Activated T-helper 1 cell treated with anti-CD3 and anti-CD28 coated beads, Interleukin-2, amount 50 U/mL, for 16 hours (primary cell): ENCODE measurements at places on chromosomes 5 and 9.

- DNase-seq: no peak
Observed at GRCh38 chr5:143166090-143166489, 237.4 kb downstream of the NR3C1 start.

- no peak for DNase-seq
Observed at GRCh38 chr9:134007150-134007549, 15.0 kb upstream of the VAV2 start.

DNA sequence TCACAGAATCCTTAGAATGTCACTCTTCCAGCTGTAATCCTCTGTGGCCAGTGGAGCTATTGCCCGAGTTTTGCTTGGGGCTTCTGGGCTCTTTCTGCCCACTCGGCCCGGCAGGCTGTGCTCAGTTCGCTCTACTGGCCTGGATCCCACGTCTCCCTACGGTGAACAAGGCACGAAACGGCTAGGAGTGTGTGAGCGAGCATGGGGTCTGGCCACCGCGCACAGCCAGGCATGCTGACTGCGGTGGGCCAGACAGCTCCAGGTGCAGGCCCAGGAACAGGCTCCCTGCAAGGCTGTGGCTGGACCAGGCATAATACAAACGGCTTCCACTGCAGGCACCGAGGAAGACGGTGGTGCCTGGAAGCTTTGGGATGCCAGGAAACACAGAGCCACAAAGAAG, 2035.5 kb upstream of the ACO1 start:
- no peak for DNase-seq

- no peak for DNase-seq
Observed at GRCh38 chr9:7794196-7794595, 5.4 kb downstream of the DMAC1 start.

DNA sequence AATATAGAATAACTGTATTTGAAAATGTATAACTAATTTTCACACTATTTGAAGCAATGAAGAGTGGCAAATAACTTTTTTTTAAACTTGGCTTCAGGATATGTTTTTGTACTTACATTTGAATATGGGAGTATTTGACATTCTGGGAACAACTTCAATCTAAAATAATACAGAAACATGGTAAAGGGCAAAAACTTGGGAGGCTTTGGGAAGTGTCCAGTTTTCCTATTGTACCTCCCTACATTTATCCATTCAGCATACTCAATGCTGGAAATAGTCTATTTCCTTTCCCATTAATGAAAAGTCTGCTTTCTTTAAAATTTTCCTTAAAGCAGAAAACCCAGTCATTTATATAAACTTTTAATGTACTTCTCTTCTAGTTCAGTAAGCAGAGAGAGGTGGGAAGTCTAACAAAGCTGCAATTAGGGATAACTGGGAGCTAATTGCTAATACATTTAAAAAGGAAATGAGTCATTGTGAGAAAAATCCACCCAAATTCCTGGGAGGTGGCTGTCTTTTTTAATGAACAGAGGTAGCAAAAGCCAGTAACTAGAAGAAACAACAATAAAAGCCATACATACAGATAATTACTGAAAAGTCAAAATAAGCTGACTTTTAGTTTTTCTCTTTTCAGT, 128.8 kb downstream of the FBN2 start:
- no peak for DNase-seq

DNA sequence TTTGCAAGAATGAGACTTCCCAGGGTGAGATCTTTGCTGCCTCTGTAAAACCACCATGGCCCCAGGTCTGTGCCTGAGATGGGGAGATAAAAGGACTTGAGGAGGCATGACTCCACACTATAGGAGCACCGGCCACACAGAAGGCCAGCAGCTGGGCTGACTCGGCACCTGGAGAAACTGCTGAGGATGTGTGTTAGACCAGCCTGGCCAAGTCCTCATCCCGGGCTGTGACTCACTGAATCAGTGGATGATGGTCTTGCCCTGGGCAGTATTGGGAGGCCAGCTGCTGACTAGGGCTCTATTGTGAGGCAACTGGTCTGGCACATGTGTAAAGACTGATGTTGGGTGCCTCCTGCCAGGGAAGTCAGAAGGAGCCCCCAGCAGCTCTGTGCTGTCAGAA, 286.2 kb downstream of the ACTL7B start:
- no peak for DNase-seq

GRCh38 chr9:15142878-15143534, 164.0 kb downstream of the TTC39B start:
- no peak for DNase-seq

DNA sequence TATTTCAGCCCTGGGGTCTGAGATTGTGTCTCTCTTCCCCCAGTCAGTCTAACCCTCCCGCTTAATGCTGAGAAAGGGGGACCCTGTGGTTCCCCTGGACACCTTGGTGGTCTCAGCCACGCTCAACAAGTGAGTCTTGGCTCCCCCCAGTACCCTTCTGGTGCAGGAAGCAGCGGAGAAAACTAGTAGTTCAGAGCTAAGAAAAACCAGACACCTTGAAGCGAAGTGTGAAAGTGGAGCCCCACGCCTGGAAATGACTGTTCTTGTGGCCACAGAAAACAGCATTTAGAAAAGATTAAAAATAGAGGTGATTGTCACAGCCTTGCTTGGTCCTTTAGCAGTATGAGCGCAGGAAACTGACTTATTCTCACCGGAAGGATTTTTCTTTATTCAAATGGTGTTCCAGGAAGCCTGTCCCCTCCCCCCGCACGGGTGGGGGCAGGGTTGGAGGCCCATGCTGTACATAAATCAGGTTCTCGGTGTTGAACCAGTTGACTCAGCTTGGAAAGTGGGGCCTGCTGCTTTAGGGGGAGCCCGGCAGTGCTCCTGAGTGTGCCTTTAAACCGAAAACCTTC, 8.1 kb downstream of the ARPC5L start:
- DNase-seq: peak; percentile 79

DNA sequence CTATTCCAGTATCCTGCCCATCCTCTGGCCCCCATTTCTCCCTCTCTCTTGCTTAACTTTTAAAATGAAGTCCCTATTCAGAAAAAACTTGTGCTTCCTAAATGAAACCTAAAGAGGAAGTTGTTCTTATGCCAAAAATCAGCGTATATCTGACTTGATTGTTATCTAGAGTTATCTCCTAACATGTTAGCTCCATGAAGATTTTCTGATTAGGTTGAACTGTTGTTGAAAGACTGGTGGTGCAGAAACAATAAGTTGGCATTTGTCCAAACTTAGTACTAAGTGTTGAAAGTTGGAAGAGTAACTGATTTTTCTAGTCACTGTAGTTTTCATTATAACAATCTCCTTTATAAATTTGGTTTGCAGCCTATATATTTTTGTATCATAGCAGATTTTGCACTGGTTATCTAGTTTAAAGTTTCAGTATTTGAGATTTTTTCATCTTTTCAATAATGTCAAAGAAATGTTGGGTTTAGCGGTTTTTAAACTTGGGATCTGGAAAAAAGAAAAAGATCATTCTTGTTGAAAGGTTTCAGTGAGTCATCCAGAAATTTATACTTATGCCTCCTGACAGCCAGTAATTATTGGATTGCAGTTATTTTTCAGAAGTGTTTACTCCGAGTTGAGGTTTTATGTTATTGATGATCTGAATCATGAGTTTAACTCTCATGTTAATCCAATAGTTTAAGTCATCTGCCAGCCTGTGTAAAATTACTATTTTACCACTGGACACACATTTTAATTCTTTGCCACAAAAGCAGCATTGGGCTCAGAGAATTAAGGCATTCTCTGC, 60.6 kb downstream of the PAM start:
- DNase-seq: no peak

DNA sequence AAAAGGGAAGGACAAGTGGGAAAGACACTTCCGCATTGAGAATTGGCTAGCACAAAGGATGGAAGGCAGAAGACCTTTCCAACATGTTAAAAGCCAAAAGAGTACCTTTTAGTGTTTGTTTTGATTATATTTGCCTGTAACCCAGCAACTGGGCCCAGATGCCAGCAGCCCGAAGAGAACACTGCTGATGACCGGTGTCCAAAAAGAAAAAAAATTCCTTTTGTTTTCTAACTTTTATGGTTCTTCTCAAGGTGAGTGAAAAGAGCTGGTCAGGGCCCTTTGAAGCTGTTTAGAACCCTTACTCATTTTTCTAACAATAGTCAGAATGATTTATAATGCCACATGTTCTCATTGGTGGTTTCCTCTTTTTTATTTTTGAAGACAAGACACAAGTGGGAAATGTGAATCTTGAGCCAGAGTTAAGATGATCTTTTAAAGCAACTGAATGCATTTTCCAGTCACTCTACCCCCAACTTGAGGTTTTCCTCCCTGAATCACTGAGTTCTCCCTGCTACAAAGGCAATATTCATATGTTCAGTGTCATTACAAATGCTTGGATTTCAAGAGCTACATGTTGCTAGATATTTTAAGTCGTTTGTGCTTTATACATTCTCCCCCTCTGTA, 32.3 kb upstream of the ZNF462 start:
- DNase-seq: no peak

GRCh38 chr5:56105511-56106291, 110.9 kb upstream of the IL6ST start:
- DNase-seq: no peak

DNA sequence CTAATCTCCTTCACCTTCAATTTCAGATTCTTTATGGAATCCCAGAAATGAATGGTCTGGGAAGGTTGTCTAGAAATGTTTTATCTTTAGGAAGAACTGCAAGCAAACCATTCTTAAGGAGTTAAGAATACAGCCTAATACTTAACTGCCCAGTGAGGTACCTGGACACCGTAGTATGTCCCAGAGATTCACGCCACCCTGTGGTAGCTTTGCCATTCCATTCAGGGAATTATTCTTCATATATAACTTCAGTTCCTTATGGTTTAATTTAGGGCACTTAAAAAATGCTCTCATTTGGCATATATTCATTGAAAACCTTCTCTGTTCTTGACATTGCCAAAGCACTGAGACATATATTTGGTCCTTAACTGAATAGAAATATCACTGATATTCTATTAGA, 49.7 kb downstream of the ACTBL2 start:
- no peak for DNase-seq

- DNase-seq: no peak
Observed at GRCh38 chr5:88890070-88890781, 7.2 kb upstream of the MEF2C start.

- no peak for DNase-seq
Observed at GRCh38 chr9:37919246-37919955, 15.5 kb upstream of the SLC25A51 start.

GRCh38 chr5:141742866-141743851, 61.1 kb upstream of the ARAP3 start:
- no peak for DNase-seq

DNA sequence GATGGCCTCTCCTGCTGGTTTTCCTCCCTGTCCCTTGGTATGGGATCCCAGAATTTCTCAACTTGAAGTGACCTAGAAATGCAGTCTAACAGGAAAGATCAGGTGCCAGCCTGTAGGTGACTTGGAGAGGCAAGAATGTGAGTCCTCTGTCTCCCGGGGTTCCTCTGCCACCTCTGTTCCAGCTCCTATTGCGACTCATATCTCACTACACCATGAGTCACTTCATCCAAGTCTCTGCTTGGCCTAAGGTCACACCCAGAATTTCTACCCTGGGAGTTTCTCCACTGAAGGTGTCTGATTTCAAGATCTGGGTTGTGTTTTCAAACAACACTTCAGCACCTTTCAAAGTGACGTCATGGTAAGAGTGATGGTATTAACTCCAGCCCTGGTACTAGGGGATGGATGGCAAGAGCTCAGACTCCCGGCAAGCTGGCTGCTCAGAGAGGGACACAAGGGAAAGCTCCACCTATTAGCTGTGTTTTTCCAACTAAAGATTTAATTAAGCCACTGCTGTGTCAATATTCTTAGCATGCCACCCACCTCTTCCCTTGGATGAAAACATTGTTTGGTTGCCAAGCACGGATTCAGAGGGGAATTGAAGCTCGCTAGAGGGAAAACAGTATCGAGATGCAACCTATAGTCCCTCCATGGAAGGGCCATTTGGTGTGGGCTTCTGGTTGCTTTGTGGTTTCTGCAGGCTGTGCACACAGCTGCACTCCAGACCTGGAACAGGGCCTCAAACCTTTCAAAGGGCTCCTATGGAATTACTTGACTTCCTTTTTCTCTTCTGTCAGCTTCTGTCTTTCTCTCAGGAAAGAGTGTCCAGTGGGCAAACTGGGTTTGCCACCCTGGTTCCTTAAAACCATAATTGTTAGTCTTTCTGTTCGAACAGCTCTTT, 205.7 kb downstream of the GAS1 start:
- DNase-seq: no peak

- DNase-seq: no peak
Observed at GRCh38 chr5:91328743-91329142, 54.4 kb downstream of the ARRDC3 start.

- no peak for DNase-seq
Observed at GRCh38 chr5:101796427-101796826, 499.7 kb downstream of the SLCO4C1 start.

GRCh38 chr5:2642684-2643345, 108.7 kb downstream of the IRX2 start:
- no peak for DNase-seq

GRCh38 chr9:101631892-101632291, 37.1 kb upstream of the PPP3R2 start:
- no peak for DNase-seq

DNA sequence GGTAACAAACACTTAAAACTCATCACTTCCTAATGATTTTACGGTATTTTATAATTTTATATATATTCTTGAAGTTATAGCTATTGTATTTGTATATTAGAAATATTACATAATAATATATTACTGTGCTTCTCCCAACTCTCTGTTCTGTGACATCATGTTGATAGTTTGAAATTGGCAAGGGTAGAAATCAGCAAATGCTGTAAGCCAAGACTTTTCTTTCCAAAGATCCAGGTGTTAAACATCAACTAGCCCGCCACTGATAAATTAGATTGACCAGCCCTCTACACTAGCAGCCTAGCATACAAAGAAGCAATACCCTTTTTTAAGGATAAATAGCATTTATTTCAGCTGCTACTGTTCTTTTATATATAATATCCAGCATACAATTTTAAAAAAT, 122.9 kb downstream of the PRELID2 start:
- no peak for DNase-seq

DNA sequence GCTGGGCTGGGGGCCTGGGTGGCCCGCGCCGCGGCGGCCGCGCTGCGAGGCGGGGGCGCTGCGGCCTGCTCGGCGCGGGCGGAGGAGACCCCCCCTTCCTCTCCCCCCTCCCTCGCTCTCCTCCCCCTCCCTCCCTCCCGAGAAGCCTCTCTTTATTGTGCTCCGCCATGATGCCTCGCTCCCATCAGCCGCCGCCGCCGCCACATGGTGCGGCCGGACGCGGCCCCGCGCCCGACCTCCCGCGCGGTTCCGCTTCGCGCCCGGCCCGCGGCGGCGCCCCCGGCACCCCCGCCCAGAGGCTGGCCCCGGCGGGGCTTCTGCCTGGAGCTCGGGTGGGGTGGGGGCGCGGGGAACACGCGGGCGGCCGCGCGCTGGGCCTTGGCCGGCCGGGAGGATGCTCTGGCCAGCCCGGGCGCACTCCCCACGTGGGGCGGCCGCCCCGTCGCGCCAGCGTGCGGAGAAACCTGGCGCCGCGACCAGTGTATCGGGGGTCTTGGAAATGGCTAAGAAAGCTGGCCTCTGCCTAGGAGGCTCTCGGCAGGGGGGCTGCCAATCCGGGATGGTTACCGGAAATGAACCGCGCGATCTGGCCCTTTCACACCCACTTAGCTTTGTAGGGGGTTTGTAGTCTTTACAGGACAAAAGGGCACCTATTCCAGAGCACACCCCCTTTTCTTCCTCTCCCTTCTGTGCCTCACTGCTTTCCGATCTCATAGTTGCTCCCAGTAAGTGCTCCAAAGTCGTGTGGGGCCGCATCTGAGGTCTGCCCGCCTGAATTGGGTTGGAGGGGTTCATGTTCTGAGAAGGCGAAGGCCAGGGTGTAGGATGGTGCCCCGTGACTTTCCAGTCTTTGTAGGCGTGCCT, 1.0 kb downstream of the SET start:
- DNase-seq: no peak

- DNase-seq: no peak
Observed at GRCh38 chr5:107876261-107876660, 205.5 kb upstream of the EFNA5 start.
